ENCODE measurements at places on chromosomes 11 and 22. TPM values are rescaled to one million over a fixed set of nuclear protein-coding genes. Genes with fewer than 3 reads are reported as not detected.
A peak's percentile ranks its signal among the peaks of the same experiment; 100 is the strongest.

Gene INPP5J
- 15.4 TPM for total RNA-seq

Gene RIMBP3B
- total RNA-seq, result not detected

DNA sequence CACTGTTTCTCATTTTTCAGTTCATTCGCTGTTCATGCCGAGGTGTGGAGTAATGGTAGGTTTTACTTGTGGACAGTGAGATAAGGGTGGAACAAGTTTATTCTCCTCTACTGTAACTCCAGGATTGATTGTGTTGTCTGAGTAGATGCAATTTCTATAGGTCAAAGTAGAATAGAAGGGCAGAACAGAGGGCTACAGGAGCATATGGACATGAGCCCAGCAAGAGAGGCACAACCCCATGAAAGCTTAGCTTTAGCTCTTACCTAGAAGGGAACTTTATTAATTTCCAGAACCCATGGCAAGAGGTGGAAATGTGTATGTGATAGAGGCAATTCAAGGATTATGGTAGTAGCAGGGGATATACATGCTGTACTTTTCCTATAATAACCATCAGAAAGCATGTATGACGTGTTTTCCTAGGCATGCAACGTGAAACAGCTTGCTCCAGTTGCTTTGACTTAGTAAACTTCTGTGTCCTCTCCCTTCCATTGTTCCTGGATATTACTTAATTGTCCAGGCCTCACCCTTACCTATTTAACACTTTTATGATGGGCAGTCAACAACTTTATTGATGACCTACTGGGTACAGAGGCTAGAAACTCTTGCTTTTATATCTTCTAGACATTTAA lies 13.8 kb upstream of the SLC37A2 start:
- no peak for DNase-seq

Gene CADM1
- total RNA-seq, result 32.0 TPM

GRCh38 chr11:64353715-64354506 lies 5.1 kb upstream of the RPS6KA4 start:
- DNase-seq, result no peak

GRCh38 chr11:134207538-134208239 lies 16.1 kb downstream of the NCAPD3 start:
- DNase-seq, result peak; percentile 50

DNA sequence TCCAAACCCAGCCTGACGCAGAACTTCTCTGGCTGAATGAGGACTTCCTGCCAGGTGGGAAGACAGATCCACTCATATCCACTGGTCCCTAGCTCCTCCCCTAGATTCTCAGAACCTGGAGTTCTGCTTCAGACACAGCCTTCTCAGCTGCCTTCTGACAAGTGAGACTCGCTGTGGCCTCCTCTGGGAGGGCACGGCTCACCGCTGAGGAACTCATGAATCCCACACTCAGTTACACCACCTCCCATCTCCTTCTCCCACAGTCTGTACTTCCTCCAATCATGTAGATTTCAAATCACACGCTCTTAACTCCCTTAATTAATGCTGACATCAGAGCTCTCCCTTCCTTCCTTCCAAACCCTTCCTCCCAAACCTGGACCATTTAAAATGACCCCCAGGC lies 86.4 kb upstream of the TMEM45B start:
- no peak for DNase-seq

Gene KRTAP5-8
- total RNA-seq, result not detected

Gene TECTA
- total RNA-seq, result 1.0 TPM

Gene SLC22A8
- not detected for total RNA-seq

Gene SCGB1D2
- 3.7 TPM for total RNA-seq

- DNase-seq, result no peak
Measured at GRCh38 chr11:124608147-124608546, 3.1 kb upstream of the PANX3 start.

GRCh38 chr11:72091292-72091691 lies 10.6 kb downstream of the LRRC51 start:
- peak; percentile 79 for DNase-seq

GRCh38 chr11:34948696-34949095 lies 32.3 kb downstream of the PDHX start:
- DNase-seq, result no peak

- DNase-seq, result peak; percentile 84
Measured at GRCh38 chr11:65637794-65638419, at the start of gene SIPA1. SIPA1 (plus strand) TSS chr11:65638101; CDS start chr11:65640922, 2,821 bp downstream.

DNA sequence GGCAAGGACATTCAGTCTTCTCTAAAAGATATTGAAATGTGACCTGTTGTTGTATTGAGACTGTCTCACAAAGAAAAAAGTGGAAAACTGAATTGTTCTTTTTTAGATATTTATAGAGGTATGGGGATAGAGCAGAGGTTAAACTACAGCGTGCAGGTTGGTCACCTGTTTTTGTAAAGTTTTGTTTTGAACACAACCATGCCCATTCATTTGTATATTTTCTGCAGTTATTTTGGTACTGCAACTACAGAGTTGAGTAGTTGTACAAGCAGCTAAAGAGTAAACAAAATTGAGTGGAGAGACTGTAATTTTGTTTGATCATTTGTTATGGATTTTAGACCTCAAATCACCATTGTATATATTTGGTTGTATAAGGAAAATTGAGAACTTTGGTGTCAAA lies 11.3 kb downstream of the EED start:
- no peak for DNase-seq
